Upper lobe of right lung (tissue), 1 donor: ENCODE measurements at places on chromosomes 12 and 14. TPM values are rescaled to one million over a fixed set of nuclear protein-coding genes. Genes with fewer than 3 reads are reported as not detected.

The PKP2 gene
- total RNA-seq = 1.9 TPM

DNA sequence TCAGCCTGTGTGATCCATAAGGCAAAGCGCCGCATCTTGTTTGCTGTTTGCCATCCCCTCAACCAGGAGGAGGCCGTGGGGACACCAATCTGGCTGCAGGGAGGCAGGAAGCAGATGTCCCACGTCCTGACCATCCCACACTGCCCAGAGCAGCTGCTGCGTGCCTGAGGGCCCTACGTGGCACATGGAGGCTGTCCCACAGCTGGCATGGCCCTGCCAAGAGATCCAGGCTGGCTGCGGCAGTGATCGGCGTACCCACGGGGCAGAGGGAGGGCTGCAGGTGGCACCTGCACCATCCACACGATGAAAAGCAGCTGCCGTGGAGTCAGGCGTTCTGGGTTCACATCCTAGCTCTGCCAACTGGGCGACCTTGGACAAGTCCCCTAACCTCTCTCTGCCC, 42.0 kb downstream of the NCOR2 start:
- H3K36me3 ChIP-seq = no peaks in the 10 kb centered on the region
- no peak overlapping the region for H3K27ac ChIP-seq
- no peak overlapping the region for H3K4me3 ChIP-seq
- peaks cover 14% of the 10 kb centered on the region for H3K4me1 ChIP-seq

GRCh38 chr12:73452672-73453469, 1084.8 kb upstream of the ATXN7L3B start:
- no peak overlapping the region for H3K4me3 ChIP-seq
- DNase-seq = no peak
- H3K4me1 ChIP-seq = no peaks in the 10 kb centered on the region

DNA sequence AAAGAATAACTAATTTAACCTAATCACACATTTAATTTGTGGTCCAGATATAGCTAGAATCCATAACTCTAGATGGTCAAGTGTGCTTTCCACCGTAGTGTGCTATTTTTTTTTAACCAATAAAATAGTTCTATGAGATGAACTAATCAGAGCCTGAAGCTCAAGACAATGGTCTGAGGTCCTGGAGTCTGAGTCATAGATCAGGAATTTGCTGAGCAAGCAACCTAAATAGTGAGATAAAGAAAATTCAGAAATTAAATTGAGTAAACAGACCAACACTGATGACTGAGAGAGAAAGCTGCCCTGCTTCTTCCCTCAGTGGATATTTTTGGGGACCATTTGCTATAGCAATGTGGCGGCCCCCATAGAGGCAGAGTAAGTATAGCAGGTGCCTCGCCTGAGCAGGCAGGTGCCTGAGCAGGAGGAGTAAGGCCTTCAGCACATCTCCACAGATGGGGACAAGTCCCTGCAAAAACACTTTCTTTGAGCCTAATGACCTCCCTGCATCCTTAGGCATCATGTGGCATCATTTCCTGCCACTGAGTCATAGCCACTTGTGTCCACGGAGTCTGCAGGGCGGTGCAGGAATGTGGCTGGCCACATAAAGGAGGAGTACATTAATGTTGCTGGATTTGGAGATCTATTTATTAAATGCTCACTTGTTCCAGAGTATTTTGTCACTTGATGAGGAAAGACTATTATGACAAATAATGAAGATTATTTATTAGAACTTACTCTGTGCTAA, 13.9 kb upstream of the CLEC4E start:
- H3K27me3 ChIP-seq = no peaks in the 10 kb centered on the region
- no peaks in the 10 kb centered on the region for H3K4me1 ChIP-seq
- H3K4me3 ChIP-seq = no peak overlapping the region
- H3K27ac ChIP-seq = no peak overlapping the region
- DNase-seq = no peak

The NEUROD4 gene
- not detected for total RNA-seq

- no peaks in the 10 kb centered on the region for H3K36me3 ChIP-seq
- H3K4me3 ChIP-seq = no peak overlapping the region
- no peaks in the 10 kb centered on the region for H3K4me1 ChIP-seq
- no peaks in the 10 kb centered on the region for H3K27me3 ChIP-seq
- no peak for DNase-seq
Measured at GRCh38 chr12:41439801-41440200, 251.7 kb downstream of the PDZRN4 start.

DNA sequence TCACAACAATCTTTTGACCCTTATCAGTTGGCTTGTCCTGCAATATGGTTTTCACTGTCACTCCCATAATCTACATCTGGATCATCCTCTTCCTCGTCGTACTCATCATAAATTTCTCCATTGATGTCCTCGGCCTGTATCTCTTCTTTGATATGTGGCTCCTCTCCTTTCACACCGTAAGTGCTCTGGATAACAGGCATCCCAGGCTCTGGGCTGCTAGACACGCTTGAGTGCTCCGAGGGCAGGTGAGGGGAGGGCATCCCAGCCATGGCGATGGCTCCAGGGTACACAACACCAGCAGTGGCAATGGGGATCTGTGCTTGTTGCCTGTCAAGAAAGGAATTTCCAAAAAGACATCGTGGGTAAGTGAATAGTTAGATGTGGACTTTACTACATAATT, 415.3 kb downstream of the SOX5 start:
- no peak overlapping the region for H3K27ac ChIP-seq
- H3K4me3 ChIP-seq = no peak overlapping the region

GRCh38 chr12:108473400-108474055, 41.5 kb upstream of the FICD start:
- peaks cover 6% of the 10 kb centered on the region for H3K27me3 ChIP-seq
- no peaks in the 10 kb centered on the region for H3K4me1 ChIP-seq
- no peaks in the 10 kb centered on the region for H3K36me3 ChIP-seq

DNA sequence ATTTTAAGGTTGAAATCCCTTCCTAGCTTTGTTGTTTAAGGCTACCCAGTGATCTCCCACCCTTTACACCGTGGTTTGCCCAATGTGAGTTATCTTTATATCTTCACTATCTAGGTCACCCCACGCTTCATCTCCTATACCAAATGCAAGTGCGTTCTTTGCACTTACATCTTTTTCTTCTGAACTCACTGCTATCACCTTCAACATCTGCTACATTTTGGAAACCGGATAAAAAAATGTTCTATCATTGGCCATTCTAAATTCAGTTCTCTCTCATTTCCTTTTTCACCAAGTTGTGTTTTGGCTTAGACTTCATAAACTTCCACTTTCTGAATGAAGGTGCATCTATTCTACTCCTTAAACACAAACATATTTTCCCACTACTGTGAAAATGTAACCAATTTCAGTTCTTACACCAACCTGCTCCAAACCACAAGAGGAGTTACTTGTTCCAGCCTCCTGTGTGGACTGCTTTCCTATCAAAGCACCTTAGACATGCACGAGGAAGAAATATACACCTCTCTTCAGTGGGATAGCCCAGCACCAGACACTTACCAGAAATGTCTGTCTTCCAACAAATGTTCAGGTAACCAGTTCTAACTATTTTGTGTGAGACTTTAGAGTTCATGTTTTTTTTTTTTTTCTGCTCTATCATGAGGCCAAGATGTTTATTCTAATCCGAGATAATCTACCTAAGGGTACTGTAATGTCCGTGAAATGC, 21.9 kb downstream of the CLEC9A start:
- H3K27me3 ChIP-seq = no peaks in the 10 kb centered on the region
- H3K4me1 ChIP-seq = no peaks in the 10 kb centered on the region
- no peak for DNase-seq

- H3K4me3 ChIP-seq = no peak overlapping the region
- H3K27ac ChIP-seq = no peak overlapping the region
- H3K27me3 ChIP-seq = no peaks in the 10 kb centered on the region
- DNase-seq = no peak
- H3K4me1 ChIP-seq = peaks cover 86% of the 10 kb centered on the region
Measured at GRCh38 chr14:69632164-69632563, 20.8 kb downstream of the SUSD6 start.

GRCh38 chr14:103730490-103731035, 15.0 kb downstream of the ZFYVE21 start:
- H3K36me3 ChIP-seq = peaks cover 57% of the 10 kb centered on the region
- no peak for DNase-seq
- H3K27ac ChIP-seq = no peak overlapping the region
- H3K4me1 ChIP-seq = no peaks in the 10 kb centered on the region

DNA sequence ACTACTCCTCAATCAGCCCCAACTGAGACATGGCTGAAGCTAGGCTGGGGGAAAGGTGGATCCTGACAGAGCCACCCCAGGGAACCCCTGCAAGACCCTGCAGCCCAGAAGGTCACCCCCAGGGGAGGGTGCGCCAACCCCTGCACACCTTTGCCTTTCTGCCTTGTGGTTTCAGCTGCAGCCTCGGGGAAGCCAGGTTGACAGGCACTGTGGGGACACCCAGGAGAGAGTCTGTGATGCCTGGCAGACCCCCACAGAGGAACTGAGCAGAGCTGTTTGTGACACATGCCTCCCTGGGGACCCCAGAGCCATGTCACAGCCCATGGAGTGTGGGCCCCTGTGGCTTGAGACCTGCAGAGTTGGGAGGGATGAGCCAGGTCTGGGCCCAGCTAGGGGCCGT, 11.8 kb upstream of the HHIPL1 start:
- H3K27ac ChIP-seq = no peak overlapping the region
- DNase-seq = no peak
- H3K36me3 ChIP-seq = no peaks in the 10 kb centered on the region
- no peak overlapping the region for H3K4me3 ChIP-seq
- H3K4me1 ChIP-seq = no peaks in the 10 kb centered on the region

The TMPRSS12 gene
- total RNA-seq = not detected

DNA sequence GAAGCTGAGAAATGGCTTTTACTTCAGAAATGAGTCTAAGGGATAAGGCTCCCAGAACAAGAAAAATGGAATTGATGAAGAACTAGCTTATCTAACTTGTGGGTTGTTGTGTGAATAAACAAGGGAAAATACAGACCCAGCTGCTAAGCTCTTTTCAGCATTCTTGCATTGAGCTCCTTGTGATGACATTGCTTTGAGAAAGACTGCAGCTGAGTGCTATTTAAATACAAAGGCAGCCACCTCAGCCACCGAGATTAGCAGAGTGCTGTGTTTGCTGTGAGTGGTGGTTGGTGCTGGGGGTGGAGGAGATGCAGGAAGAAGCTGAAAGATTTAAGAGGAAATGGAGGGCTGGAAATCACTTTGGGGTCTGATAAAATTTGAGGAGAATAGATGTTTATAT, 396.0 kb upstream of the PRICKLE1 start:
- DNase-seq = no peak
- H3K4me1 ChIP-seq = no peaks in the 10 kb centered on the region
- no peak overlapping the region for H3K4me3 ChIP-seq

DNA sequence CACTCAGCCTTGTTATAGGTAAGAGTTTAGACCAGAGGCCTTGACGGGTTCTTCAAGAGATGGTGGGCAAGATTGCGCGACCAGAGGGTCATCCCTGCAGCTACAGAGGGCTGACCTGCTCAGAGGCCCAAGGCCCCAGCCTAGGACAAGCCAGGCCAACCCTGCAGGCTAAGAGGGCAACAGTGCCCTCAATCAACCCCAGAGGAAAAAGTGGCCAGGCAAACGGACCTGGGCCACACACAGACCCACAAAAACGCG, 1.3 kb downstream of the SSH1 start:
- H3K4me1 ChIP-seq = peaks cover 58% of the 10 kb centered on the region
- DNase-seq = no peak
- H3K4me3 ChIP-seq = peak overlapping the region; percentile 89
- H3K27ac ChIP-seq = peak overlapping the region; percentile 94
- peaks cover 9% of the 10 kb centered on the region for H3K36me3 ChIP-seq
- no peaks in the 10 kb centered on the region for H3K27me3 ChIP-seq

DNA sequence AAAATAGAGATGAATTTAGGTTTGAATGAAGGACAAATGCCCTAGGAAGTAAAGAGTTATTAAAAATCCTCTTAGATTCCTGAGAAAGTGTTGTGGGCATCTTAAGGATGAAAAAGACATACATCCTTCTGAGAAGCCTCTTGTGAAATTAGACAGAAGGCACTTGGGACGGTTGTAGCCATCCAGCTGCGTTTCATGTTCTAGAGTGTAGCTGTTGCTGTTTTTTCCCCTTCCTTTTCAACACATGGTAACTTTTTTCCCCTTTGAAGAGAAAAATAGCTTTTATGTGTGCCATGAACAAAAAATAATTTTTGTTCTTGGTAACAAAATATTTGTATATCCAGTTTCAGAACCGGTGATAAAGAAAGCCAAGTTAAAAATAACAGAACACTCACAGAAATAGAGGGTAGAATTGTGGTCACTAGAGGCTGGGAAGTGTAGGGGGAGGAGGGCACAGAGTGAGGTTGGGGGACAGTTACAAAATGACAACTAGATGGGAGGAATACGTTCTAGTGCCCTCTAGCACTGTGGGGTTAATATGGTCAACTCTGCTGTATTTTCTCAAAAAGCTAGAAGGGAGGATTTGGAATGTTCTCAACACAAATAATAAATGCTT, 58.4 kb downstream of the PTHLH start:
- H3K4me3 ChIP-seq = no peak overlapping the region
- H3K27ac ChIP-seq = no peak overlapping the region
- DNase-seq = no peak
- no peaks in the 10 kb centered on the region for H3K36me3 ChIP-seq
- no peaks in the 10 kb centered on the region for H3K4me1 ChIP-seq

The TSPAN19 gene
- not detected for total RNA-seq
